Naive thymus-derived CD8-positive, alpha-beta T cell (primary cell): ENCODE measurements at places on chromosomes 6 and 20.

- H3K27ac ChIP-seq, result no peak overlapping the region
- no peaks in the 10 kb centered on the region for H3K27me3 ChIP-seq
- DNase-seq, result no peak
- H3K4me1 ChIP-seq, result peaks cover 19% of the 10 kb centered on the region
- no peak overlapping the region for H3K4me3 ChIP-seq
Observed at GRCh38 chr6:125273965-125274364, 27.8 kb downstream of the HDDC2 start.

- no peak overlapping the region for H3K4me3 ChIP-seq
- no peaks in the 10 kb centered on the region for H3K4me1 ChIP-seq
- no peak for DNase-seq
- no peak overlapping the region for H3K27ac ChIP-seq
Observed at GRCh38 chr6:76264468-76264867, 192.0 kb upstream of the IMPG1 start.

GRCh38 chr20:38131588-38132121 is 33.4 kb downstream of the TGM2 start:
- H3K27me3 ChIP-seq, result no peaks in the 10 kb centered on the region
- no peaks in the 10 kb centered on the region for H3K36me3 ChIP-seq
- peaks cover 6% of the 10 kb centered on the region for H3K4me1 ChIP-seq
- H3K27ac ChIP-seq, result no peak overlapping the region
- no peak for DNase-seq

- H3K27ac ChIP-seq, result no peak overlapping the region
- DNase-seq, result no peak
- H3K4me1 ChIP-seq, result no peaks in the 10 kb centered on the region
- H3K27me3 ChIP-seq, result no peaks in the 10 kb centered on the region
Observed at GRCh38 chr6:56386717-56387116, 139.3 kb upstream of the COL21A1 start.

- no peak overlapping the region for H3K27ac ChIP-seq
- DNase-seq, result no peak
- no peaks in the 10 kb centered on the region for H3K36me3 ChIP-seq
- no peaks in the 10 kb centered on the region for H3K27me3 ChIP-seq
- no peaks in the 10 kb centered on the region for H3K4me1 ChIP-seq
Observed at GRCh38 chr6:80022803-80023202, 18.4 kb downstream of the TTK start.

GRCh38 chr6:40714576-40715564 is 127.7 kb upstream of the LRFN2 start:
- no peak overlapping the region for H3K27ac ChIP-seq
- no peak overlapping the region for H3K4me3 ChIP-seq
- DNase-seq, result no peak
- peaks cover 11% of the 10 kb centered on the region for H3K4me1 ChIP-seq
- H3K36me3 ChIP-seq, result no peaks in the 10 kb centered on the region

DNA sequence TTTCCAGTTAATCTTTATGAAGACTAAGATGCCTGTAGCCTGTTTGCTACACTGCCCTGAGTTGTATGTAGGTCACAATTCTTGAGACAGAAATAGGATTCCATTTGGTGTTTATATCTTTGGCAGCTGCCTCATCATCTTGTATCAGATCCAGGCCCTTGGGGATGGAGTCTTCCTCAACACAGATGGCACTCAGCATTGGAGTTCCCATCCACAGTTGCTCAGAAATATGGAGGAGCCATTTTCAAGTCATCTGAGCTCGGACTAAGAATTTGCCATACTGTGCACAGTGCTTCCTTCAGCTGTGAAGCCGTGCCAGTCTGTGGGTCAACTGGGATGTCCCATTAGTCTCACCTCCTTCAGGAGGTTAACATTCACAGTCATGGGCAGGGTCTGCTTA is 156.6 kb downstream of the ZDHHC14 start:
- peaks cover 38% of the 10 kb centered on the region for H3K4me1 ChIP-seq
- peak overlapping the region; percentile 9 for H3K4me3 ChIP-seq
- DNase-seq, result no peak
- no peak overlapping the region for H3K27ac ChIP-seq

DNA sequence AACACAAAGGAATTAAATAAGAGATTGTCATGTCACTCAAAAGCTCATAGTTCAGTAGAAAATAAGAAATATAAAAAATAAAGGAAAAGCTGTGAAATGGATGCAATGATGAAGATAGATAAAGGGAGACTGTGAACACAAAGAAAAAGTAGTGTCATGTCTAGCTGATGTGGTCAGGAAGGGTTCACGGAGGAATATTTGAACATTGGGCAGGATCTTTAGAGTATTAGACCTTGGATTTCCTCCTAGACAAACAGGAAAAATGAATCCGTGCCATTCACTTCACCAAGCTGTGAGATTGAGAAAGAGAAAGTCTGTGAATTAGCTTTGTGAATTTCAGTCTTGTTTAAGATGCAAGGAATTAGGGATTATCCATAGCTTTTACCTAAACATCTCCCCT is 414.4 kb upstream of the PLCB4 start:
- H3K36me3 ChIP-seq, result no peaks in the 10 kb centered on the region
- no peaks in the 10 kb centered on the region for H3K27me3 ChIP-seq
- DNase-seq, result no peak
- no peak overlapping the region for H3K27ac ChIP-seq

DNA sequence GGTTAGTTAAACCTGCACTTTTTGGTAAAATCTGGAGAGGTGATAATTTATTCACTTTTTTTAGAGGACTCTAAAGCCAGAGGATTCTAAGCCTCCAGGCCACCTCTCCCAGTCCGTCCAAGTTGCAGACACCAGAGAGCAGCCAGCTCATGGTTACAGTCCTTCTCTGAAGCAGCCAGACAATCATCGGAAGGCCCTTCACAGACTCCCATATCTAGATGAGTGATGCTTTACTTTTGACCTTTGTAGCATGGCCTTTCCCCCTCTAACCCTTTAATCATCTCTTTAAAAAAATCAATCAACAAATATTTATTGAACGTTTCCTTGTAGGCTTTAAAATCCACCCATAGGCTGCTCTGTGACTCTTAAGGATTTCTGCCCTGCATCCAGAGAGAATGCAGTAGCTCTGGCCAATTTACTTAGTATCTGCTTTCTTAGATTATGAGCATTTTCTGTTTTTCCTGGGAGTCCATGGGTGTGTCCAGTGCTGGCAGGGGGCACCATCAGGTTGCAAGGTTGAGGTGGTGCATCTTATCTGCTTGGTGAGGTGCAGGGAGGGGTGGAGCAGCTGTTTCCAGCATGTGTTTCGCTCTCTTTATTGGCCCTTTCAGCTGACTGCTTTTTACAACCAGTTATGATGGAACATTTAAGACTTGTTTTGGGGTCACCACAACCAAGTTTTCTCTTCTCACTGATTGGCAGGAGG is 58.6 kb downstream of the JARID2 start:
- no peaks in the 10 kb centered on the region for H3K27me3 ChIP-seq
- H3K4me3 ChIP-seq, result peak overlapping the region; percentile 1
- peak overlapping the region; percentile 77 for H3K27ac ChIP-seq
- DNase-seq, result no peak
- no peaks in the 10 kb centered on the region for H3K36me3 ChIP-seq
- H3K4me1 ChIP-seq, result peaks cover 78% of the 10 kb centered on the region

DNA sequence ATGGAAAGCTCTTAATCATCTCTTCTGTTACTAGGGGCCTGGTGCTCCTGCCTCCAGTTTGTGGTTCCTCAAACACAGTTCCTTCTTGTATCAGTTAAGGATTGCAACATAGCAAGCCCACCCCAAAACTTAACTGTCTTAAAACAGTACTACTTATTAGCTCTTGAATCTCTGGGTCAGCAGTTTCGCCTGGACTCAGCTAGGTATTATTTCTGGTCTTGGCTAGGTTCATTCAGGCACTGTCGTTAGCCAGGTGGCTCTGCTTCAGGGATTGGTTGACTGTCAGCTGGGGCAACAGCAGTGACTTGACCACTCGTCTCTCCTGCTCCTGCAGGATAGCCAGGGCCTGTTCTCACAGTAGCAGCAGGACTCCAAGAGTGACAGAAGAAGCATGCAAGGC is 30.0 kb upstream of the RALY start:
- no peaks in the 10 kb centered on the region for H3K27me3 ChIP-seq
- H3K4me1 ChIP-seq, result peaks cover 2% of the 10 kb centered on the region
- no peak for DNase-seq

DNA sequence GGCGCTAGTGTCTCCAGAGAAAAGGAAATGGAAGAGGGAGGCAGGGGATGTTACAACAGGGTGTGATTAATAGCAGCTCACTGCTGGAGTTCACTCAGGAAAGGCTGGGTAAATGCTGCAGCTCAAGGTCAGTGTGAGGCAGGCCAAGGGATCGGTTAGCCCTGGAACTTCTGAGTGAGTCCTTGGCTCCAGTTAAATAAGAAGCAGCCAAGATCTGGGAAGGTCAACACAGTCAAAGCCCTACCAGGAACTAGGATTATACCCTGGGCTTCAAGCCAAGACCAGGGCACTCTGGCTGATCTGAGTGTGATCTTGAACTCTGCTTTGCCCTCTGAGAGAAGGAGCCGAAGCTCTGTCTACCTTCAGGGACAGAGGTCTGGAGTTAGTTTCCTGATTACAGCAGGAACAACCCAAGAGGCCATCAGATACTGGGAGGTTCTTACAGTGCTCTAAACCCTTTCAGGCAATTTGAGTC is 44.3 kb downstream of the TPD52L1 start:
- H3K36me3 ChIP-seq, result no peaks in the 10 kb centered on the region
- DNase-seq, result no peak
- peaks cover 8% of the 10 kb centered on the region for H3K27me3 ChIP-seq

DNA sequence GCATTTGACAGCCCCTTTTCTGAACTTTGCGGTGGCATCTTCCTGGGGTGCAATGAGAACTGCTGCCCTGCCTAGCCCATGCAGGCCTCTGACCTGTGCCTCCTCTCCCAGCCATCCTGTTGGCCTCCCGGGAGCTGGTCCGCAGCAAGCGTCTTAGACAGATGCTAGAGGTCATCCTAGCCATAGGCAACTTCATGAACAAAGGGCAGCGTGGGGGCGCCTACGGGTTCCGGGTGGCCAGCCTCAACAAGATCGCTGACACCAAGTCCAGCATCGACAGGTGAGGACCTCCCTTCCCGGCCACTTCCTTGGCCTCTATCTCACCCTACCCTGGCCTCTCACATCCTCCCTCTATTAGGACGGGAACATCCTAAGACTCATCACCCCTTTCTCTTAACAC is 37.6 kb downstream of the MOCS1 start:
- H3K4me1 ChIP-seq, result no peaks in the 10 kb centered on the region
- DNase-seq, result no peak
- peaks cover 7% of the 10 kb centered on the region for H3K27me3 ChIP-seq

DNA sequence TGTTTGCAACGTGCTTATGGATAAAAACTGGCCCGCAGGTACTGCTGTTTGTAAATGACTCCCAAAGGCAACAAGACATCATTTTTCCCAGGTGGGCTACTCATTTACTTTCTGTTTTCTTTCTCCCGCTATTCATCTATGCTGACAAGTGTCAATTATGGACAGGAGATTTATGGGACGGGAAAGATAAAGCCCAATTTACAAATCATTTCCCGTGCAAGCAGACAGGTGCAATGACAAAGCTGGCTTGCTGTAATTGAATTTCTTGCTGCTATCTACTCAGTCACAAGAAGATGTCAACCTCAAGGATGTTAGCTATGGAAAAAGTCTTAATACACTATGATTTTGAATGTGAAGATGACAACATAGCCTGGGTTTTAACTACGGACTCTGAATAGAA is 125.5 kb downstream of the EPHA7 start:
- no peak overlapping the region for H3K4me3 ChIP-seq
- no peaks in the 10 kb centered on the region for H3K36me3 ChIP-seq
- no peaks in the 10 kb centered on the region for H3K27me3 ChIP-seq
- no peak overlapping the region for H3K27ac ChIP-seq

- peak within 1 kb of the TSS; percentile 45 for H3K4me3 ChIP-seq
- DNase-seq, result peak; percentile 32
- no peak within 1 kb of the TSS for H3K27ac ChIP-seq
- H3K36me3 ChIP-seq, result no peaks in the 10 kb centered on the region
- no peaks in the 10 kb centered on the region for H3K4me1 ChIP-seq
Observed at GRCh38 chr20:63498960-63499337, at the start of gene EEF1A2. Gene EEF1A2 (minus strand): TSS chr20:63499083. CDS start chr20:63497763, 1,320 bp downstream.

DNA sequence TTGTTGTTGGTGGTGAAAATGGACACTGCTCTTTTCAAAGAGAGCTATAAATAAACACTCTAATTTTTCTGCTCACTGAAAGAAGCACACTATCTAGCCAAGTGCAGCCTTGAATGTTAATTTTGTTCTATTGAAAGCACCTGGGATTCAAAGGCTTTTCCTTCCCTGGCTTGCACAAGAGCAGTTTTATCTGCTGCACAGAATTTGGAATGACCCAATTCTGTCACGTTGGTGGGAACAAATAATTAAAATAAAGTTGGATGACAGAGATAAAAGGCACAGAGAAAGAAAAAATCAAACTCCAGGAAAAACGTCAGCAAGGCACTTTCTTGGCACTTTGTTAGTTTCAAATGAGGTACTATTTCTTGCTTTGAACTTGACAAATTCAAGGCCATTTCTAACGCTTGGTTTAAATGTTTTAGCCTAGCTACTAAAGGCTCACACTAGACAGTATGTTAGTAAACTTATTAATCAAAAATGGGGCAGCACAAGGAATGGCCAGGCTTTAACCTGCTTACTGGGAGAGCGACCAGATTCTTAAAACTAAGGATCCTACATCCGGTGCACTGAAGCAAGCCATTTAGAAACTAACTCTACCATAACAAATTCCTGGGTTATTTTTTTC is 145.5 kb upstream of the ARG1 start:
- peaks cover 20% of the 10 kb centered on the region for H3K4me1 ChIP-seq
- H3K27me3 ChIP-seq, result no peaks in the 10 kb centered on the region
- H3K36me3 ChIP-seq, result peaks cover 36% of the 10 kb centered on the region
- DNase-seq, result no peak

- H3K27ac ChIP-seq, result no peak overlapping the region
- no peak overlapping the region for H3K4me3 ChIP-seq
- H3K27me3 ChIP-seq, result no peaks in the 10 kb centered on the region
- DNase-seq, result no peak
- no peaks in the 10 kb centered on the region for H3K4me1 ChIP-seq
Observed at GRCh38 chr6:147769496-147770087, 261.1 kb downstream of the SAMD5 start.

DNA sequence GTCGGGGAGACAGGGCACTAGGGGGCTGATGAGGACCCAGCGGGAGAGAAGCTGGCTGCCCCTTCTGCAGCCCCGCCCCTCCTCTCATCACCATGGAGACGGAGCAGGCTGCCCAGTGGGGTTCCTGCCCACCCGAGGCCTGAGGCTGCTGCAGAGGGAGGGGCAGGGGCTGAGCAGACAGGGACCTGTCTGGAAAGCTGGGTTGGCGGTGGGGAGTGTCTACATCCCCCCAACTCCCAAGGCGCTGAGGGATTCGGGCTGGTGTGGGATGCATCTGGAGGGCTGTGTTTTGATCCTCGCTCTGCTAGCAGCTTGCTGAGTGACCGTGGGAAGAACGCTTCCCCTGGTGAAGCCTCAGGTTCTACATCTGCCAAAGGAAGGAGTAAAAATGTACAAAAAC is 1.2 kb upstream of the BPI start:
- H3K36me3 ChIP-seq, result no peaks in the 10 kb centered on the region
- DNase-seq, result no peak
- peaks cover 18% of the 10 kb centered on the region for H3K4me1 ChIP-seq
- no peak overlapping the region for H3K4me3 ChIP-seq
- no peak overlapping the region for H3K27ac ChIP-seq
